ENCODE measurements at places on chromosomes 2 and 18.

GRCh38 chr18:47251289-47252120 is at the start of gene SKOR2:
SKOR2 (minus strand) TSS chr18:47251660; CDS start chr18:47249183, 2,477 bp downstream.
- H3K36me3 ChIP-seq = no peaks in the 10 kb centered on the region
- no peak within 1 kb of the TSS for H3K4me3 ChIP-seq
- H3K4me1 ChIP-seq = no peaks in the 10 kb centered on the region
- DNase-seq = no peak

- no peaks in the 10 kb centered on the region for H3K27me3 ChIP-seq
- H3K4me1 ChIP-seq = no peaks in the 10 kb centered on the region
- no peak overlapping the region for H3K4me3 ChIP-seq
- no peak for DNase-seq
- no peak overlapping the region for H3K27ac ChIP-seq
Observed at GRCh38 chr2:30990671-30991070, 147.6 kb downstream of the GALNT14 start.

DNA sequence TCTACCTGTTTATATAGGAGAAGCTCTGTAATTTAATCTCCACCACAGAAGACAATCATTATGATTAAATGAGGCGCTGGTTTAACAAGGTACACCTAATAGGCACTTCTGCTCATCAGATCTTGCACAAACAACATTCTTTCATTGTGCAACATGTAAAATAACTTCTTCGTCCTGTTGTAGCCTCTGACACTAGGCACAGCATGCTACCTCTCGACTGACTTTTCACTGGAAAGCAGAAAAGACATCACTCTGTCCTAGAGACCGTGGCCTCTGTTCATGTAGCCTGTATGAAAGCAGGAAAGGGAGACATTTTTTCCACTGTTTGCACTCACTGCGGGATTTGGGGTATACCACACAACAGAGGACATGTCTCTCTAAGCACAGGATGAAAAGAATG is 316.5 kb downstream of the IRS1 start:
- no peak for DNase-seq
- peaks cover 3% of the 10 kb centered on the region for H3K4me1 ChIP-seq
- no peaks in the 10 kb centered on the region for H3K36me3 ChIP-seq
- no peak overlapping the region for H3K4me3 ChIP-seq

GRCh38 chr2:45862843-45863242 is 211.4 kb downstream of the PRKCE start:
- peaks cover 13% of the 10 kb centered on the region for H3K36me3 ChIP-seq
- no peak for DNase-seq
- H3K27me3 ChIP-seq = no peaks in the 10 kb centered on the region
- no peak overlapping the region for H3K27ac ChIP-seq
- no peak overlapping the region for H3K4me3 ChIP-seq
- H3K4me1 ChIP-seq = peaks cover 28% of the 10 kb centered on the region

DNA sequence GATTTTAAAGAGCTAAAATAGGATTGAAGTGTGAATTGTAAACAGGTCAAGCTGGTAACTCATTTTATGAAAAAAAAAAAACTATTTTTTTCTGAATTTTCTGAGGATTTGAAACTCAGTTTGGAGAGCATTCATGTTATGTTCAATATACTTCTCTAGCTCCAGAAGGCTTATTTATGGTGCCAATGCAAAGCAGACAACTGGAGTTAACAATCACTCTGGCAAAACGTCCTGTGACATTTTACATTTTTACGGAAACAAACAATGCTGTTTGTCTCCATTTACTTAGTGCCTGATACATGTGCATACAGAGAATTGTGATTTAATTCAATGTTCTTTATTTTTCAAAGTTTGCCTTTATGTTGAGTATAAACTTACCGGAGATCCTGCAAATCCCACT is 96.0 kb downstream of the COL5A2 start:
- no peak for DNase-seq
- no peaks in the 10 kb centered on the region for H3K36me3 ChIP-seq
- H3K4me3 ChIP-seq = no peak overlapping the region
- no peak overlapping the region for H3K27ac ChIP-seq
- H3K27me3 ChIP-seq = no peaks in the 10 kb centered on the region

DNA sequence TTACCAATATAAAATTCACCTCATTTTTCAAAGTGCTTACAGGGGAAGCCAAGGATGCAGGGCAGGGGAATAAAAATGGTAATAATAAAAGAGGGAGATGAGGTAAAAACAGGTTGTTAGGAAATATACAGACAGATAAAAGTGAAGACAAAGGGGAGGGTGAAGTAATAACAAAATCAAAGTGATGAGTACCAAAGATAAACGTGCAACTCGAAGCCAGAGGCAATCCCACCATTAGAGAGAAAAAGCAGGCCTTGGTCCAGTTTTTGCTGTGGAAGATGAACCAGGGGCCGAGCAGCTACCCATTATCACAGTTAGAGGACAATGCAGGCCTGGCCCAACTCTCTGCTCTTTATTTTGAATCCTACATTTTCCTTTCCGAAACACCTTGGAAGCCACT is 99.6 kb upstream of the UPP2 start:
- peaks cover 3% of the 10 kb centered on the region for H3K36me3 ChIP-seq
- H3K4me1 ChIP-seq = peaks cover 3% of the 10 kb centered on the region
- peaks cover 15% of the 10 kb centered on the region for H3K27me3 ChIP-seq
- DNase-seq = no peak

DNA sequence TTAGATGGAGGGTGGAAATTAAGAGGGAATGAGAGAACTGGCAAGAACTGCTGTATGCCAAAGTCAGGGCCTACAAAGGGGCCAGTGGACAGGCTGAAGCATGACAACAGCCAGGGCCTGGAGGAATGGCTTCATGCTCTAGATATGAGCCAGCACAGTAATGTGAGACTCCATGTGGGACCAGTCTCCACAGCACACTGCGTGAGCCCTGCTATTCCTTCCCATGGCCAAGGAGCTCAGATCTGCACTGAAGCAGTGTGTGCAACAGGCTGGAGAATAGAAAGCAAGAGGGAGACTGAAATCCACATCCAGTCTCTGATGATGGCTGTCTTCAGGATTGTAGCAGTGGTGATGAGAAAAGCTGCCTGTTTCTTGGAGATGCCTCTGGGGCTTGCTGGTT is 162.8 kb downstream of the TPGS2 start:
- H3K27ac ChIP-seq = no peak overlapping the region
- H3K36me3 ChIP-seq = no peaks in the 10 kb centered on the region
- H3K27me3 ChIP-seq = peaks cover 2% of the 10 kb centered on the region
- no peak overlapping the region for H3K4me3 ChIP-seq

DNA sequence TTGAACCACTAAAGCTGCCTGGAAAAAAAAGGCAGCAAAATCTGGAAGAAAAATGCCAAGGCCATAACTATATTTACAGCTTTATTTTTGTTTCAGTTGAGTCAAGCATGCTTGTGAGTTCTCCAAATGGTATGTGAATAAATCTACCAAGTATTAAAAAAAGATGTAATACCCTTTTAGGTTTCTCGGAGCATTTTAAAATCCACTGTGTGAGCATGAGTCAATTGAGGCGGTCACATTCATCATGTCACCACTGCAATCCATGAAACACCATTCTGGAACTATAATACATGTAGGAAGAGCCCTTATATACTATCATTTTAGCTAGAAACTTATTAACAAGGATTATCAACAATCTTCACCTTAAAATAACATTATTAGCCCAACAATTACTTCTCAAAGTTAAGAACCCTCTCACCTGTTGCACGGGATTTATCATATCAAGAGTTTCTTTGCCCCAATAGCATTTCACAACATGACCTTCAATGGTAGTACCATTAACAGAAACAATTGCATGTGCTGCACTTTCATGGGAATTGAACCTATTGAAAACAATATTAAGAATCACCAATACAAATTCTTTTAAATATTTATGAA is 24.2 kb upstream of the C2orf42 start:
- no peak overlapping the region for H3K27ac ChIP-seq
- H3K4me1 ChIP-seq = peaks cover 2% of the 10 kb centered on the region
- no peak overlapping the region for H3K4me3 ChIP-seq
- no peaks in the 10 kb centered on the region for H3K27me3 ChIP-seq

DNA sequence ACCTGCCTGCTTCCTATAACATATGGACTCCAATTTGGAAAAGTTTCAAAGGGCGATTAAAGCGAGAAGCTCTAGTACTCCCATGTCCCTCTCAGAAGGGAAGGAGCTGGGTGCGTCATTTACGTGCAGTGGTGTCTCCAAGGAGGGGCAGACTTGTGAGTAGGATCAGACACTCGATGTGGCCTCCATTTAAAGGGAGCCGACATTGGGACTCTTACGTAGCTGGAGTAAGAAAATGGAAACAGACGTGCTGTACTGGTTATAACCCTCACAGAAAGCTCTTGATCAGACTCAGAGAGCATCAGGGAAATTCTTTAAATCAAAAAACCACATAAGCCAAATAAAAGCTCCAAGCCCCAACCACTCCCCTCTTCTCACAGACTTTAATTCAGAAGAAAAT is 198.5 kb downstream of the KLHL29 start:
- no peak overlapping the region for H3K27ac ChIP-seq
- H3K4me1 ChIP-seq = peaks cover 3% of the 10 kb centered on the region
- no peak overlapping the region for H3K4me3 ChIP-seq
- no peaks in the 10 kb centered on the region for H3K27me3 ChIP-seq
- no peaks in the 10 kb centered on the region for H3K36me3 ChIP-seq

GRCh38 chr2:207504513-207505170 is 25.1 kb upstream of the CREB1 start:
- H3K4me3 ChIP-seq = peak overlapping the region; percentile 19
- H3K36me3 ChIP-seq = peaks cover 5% of the 10 kb centered on the region
- H3K4me1 ChIP-seq = peaks cover 53% of the 10 kb centered on the region
- no peak for DNase-seq
- no peaks in the 10 kb centered on the region for H3K27me3 ChIP-seq
- peak overlapping the region; percentile 80 for H3K27ac ChIP-seq

All from memory B cell (primary cell).